Stimulated activated CD4-positive, alpha-beta T cell treated with anti-CD3 and anti-CD28 coated beads, Interleukin-4, amount 100 ng/mL, for 4 hours (primary cell): ENCODE measurements at places on chromosomes 2 and 18.

DNA sequence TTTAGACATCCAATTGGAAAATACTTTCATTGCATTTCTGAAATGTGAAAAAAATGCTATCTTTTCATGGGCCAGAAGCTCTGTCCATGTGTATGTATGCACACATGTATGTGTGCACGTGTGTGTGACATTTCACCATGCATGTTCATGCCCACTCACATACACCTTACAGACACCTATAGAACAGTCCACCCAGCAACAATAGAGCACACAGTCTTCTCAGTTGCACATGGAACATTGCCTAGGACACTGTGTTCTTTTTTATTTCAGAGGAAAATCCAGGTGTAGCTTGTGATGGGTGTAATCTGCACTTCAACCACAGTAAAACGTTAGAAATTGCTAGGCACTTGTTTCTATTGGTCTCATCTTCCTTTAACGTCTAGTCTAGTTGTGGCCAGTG, 114.8 kb upstream of the RGPD4 start:
- DNase-seq = no peak

DNA sequence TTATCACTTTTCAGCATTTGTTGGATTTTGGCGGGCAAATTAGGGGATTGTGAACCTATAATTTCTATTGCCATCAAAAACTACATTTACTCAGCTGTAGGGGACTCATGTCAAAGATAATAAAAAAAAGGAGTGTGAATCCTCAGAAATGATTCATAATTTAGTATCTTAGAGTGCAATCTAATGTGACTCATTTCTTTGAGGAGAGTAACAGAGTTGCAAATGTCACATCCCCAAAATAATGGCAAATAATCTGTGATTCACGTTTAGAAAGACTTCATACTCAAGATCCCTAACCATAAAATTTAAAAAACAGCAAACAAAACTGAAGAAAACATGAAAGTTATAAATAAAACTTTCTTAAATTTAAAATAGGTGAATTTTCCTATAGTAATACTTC, 373.0 kb downstream of the CDH2 start:
- no peak for DNase-seq

- no peak for DNase-seq
Measured at GRCh38 chr2:36172824-36173223, 182.8 kb upstream of the CRIM1 start.

DNA sequence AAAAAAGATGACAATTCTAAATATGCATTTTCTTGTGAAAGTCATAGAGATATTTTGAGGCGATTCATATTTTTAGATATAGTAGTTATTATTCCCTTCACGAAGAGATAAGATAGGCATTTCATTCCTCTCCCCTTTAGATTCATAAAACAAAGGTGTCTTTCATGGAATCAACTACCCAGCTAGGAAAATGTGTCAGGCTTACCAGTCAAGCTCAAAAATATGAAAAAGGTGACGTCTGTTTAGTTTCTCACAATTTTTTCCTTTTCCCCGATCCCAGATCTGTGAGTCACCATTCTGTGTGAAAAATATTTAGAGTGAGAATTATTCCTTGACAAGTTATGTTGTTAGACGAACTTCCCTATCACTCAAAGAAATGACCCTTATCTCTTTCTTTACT, 95.4 kb upstream of the FN1 start:
- DNase-seq = no peak

DNA sequence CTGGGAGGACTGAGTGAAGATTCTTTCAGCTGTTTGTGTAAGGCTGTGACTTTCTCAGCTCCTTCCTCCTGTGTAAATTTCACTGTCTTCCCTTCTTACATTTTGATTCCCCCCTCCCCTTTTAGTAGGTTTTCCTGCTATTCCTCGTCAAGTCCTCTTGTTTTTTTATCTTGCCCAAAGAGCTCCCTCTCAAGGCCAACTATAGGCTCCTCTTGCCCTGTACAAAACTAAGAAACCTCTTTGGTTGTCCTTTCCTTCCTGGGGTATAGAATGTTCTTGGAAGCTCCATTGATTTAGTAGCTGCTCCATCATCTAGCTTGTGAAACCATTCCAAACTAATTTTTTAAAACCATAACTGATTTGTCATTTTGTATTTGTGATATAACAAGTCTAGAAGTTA, 7.3 kb downstream of the CCDC121 start:
- no peak for DNase-seq

DNA sequence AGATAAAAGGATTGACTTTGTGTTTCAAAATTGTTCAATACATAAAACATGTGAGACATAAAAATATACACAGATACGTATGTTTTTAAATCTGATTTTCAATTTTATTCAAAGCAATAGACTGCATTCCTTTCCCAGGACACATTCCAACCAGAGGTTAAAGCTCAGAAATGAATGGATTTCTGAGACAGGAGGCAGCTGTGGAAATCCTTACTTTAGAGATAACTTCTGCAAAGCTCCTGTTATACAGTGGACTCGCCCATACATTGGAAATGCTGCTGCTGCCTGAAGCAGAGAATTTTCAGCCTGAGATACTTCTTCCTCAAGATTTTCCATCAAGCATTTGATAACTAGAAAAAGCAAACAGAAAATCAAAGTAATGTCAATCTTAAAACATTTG, 43.8 kb downstream of the THADA start:
- DNase-seq = no peak

- DNase-seq = no peak
Measured at GRCh38 chr2:237290261-237290660, 123.7 kb downstream of the COL6A3 start.

DNA sequence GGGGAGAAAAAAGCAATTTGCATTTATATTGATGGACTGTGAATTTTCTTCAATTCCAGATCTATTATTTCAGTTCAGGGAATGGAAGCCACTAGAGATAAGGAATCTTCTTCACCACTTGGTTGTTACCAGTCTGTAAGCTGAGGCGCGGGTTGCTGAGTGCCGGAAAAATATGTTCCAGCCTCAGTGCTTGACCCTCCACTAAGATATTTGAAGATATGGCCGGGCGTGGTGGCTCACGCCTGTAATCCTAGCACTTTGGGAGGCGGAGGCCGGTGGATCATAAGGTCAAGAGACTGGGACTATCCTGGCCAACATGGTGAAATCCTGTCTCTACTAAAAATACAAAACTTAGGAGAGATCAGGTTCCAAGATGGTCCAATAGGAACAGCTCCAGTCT, 9.1 kb upstream of the HMSD start:
- no peak for DNase-seq

DNA sequence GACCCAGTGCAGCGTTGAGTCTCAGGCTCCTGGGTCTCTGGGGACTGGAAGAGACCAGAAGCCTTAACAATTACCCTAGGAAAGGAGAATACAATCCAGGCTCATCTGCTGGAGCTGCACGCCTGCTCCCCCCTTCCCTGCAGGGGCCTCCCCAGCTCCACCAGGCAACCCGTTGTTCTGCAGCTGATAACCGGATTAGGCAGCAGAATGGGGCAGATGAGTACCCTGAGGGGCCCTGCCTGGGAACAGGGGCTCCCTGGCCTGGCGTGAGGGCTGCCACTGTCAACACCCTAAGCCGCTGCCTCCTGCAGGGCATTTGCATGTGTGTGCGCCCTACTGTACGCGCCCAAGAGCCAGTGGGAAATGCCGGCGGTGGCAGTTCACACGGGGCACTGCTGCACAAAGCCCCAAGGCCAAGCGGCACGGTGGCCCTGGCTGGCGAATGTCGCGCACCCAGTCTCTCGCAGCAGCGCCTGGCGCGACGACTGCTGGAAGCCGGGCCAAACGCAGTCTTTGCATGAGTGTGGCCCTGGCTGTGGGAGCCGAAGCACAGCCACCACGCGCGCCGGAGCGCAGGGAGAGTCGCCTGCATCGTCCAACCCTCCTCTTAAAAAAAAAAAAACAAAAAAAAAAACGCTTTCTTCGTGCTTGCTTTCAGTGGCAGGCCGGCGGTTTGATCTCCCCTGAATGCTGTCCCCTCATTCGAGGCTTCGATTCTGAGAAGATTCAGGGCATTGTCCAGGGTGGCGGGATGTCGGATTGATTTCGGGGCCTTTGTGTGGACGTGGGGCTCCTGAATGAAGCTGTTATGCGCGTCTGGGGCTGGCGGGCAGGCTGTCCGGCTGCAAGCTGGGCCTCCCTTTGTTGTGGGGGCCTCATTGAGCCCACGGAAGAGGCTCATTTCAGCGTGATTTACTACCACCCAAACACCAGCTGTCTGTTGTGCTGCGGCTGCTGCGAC, 63.8 kb downstream of the SETBP1 start:
- DNase-seq = no peak

DNA sequence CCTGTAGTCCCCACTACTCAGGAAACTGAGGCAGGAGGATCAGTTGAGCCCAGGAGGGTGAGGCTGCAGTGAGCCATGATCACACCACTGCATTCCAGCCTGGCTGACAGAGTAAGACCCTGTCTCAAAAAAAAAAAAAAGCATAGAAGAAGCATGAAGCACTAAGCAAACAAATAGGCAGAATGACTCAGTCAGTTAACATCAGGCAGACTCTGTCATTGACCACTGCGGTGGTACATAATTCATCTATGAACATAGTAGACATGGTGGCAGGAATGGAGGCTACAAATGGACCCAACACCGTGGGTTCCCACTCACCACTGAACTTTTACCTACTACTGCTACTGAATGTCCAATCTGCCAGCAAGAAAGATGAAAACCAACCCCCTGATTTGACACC, 7.6 kb upstream of the ASXL2 start:
- no peak for DNase-seq

DNA sequence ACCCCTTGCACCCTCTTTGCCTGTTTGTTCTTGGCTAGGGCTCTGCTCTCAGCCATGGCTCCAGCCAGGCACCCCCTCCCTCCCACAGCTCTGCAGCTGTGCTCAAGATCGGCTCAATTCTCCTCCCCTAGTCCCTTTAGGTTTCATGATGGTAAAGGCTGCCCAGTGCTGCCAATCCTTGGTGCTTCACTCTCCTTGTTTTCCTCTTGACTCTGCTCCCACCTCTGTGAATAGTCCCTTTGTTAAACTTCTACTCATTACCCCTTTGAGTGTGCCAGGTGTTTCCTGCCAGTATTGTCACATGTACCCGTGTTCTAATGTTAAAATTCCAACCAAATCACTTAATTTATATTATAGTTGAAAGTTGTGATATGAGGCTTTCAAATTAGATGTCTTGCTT, 101.0 kb upstream of the CERS6 start:
- DNase-seq = no peak
